ENCODE measurements at places on chromosomes 7 and 10.
A peak's percentile ranks its signal among the peaks of the same experiment; 100 is the strongest.

- no peak for DNase-seq
Observed at GRCh38 chr7:149330914-149331567, 69.0 kb downstream of the ZNF783 start.

- no peak for DNase-seq
Observed at GRCh38 chr7:142436601-142437000, 178.7 kb upstream of the PRSS58 start.

DNA sequence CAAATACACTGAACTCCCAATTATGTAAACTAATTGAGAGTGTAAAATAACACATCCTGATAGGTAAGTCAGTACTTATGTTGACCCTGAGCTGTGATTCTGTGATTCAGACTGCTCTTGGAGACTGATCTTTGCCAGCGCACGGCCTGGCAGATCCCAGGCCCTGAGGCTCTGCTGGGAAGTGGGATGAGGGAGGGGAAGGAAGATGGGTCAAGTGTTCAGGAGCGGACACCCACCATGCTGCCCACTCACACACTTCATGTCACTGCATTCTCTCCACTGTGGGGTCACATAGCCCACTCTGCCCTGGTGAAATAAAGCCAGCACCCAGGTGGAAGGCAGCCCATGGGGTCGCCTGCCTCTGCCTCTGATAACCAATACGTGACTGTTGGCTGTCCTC, 226.2 kb downstream of the TNS3 start:
- no peak for DNase-seq

GRCh38 chr7:78441737-78442136, 643.2 kb downstream of the PHTF2 start:
- no peak for DNase-seq

DNA sequence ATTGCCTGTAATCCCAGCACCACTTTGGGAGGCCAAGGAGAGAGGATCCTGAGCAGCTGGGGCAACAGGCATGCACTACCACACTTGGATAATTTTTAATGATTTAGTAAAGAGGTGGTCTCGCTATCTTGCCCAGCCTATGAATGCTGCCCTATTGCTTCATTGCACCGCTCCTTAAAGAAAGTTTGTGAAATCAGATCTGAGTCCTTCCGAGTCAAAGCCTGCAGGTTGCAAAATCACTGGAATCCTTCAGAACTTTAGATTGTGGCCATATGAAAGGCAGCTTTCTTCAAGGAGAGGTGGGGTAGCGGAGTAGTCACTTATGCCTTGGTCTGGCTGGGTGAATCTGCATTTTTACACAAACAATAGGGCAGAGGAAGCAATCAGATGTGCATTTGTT, 166.3 kb downstream of the ARHGAP12 start:
- no peak for DNase-seq

- DNase-seq = peak; percentile 81
Observed at GRCh38 chr10:92575961-92576360, 2.1 kb upstream of the IDE start.

DNA sequence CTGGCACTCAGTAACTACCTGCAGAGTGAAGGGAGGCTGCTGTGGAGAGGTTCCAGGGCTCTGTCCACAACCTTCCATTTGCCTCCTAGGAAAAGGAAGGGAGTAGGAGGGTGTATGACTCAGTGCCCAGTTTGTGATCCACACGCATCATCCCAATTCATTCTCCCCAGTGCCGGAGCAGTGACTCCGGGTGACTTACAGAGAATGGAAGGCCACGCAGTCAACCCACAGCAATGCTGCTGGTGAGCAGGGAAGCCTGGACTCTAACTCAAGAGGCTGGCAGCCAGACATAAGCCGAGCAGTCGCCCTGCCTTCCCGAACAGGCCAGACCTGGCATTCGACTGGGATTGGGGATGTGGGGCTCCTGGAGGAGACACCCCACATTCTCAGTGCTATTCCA, 139.9 kb downstream of the SH3PXD2A start:
- DNase-seq = no peak

GRCh38 chr7:45890902-45891461, 2.7 kb downstream of the IGFBP1 start:
- peak; percentile 30 for DNase-seq

GRCh38 chr7:71131256-71132126, 453 bp upstream of the GALNT17 start:
- DNase-seq = no peak

DNA sequence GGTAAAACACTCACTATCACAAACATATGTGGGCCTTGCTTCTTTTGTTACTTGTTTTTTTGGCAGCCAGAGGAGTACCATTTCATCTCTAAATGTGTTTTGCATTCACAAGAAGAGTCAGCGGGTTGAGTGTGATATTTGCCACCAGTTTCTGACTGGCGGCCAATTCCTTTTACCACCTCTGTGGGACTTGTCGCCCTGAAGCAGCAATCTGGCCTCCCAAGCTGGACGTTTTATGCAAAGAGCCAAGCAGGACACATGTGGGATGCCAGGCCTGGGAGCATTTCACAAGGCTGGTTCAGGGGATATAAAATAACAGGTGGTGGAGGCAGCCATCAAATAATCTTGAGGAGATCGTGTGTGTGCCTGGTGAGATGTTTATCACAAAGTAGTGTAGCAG, 61.8 kb upstream of the TRIL start:
- DNase-seq = no peak

DNA sequence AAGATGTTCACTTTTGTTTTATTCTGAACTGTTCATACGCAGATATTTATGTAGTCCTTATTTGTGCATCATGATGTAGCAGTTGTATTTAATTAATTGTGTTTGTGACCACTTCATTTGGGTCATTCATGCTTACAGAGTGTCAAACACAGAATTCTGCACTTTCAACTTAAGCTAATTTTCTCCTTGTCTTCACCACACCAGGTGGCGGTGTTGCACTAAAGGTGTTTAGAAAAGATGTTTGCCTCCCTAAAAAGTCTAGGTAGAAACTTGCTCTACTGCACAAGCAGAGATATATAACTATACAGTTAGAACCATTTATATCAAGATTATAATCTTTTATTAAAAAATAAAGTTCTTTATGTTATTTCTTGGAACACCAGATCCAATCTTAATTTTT, 1.3 kb upstream of the TAS2R38 start:
- peak; percentile 52 for DNase-seq

Data from Kasumi-1 (cell line).